ENCODE measurements at places on chromosomes 6 and 20.

GRCh38 chr6:107621229-107621937 is 131.5 kb downstream of the SOBP start:
- DNase-seq, result no peak

DNA sequence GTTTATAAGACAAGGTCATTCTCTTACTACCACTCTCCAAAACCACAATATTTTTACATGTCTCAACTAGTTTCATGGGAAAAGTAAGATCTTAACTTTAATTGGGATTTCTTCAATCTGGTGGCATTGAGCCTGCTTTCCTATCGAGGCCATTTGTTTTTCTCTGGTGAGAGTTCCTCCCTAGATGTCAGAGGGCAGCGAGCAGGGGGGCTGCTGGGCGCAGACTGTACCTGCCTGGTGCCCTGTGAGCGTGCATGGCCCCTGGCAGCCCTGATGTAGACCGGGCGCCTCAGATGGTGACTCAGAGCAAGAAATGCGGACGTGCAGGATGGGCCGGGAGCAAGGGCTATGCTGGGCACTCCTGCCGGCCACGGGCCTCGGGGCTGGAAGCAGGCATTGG is 27.2 kb downstream of the ERMARD start:
- DNase-seq, result no peak

DNA sequence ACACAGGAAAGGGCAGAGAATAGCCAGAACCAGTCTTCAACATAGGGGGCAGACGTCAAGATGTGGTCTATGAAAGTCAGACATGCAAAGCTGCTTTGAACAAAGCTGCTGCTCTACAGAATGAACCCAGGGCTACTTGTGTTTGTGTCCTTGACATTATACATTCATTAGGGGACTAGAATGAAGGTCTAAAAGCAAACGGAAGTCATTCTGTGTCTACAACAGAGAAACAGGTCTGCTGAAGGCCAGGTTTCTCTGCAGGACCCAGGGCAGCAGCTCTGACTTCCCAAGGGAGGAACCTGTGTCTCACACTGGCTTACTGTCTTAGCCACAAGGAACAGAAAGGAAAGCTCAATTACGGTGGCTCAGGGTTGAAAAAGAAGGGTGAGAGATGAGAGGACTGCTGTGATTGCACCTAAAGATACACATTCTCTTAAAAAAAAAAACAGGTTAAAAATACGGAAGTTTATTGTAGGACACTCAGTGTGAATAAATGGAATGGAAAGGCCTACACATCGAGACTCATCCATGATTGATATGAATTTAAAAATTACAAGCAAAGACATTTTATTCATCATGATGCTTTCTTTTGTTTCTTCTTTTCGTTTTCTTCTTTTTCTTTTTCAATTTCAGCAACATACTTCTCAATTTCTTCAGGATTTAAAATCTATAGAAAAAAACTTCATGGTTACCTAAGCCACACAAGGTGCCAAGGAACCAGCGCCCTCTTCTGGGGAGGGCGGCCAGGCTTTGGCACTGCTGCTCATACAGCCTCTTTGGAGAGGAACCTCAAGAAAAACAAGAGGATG is 6.7 kb downstream of the PSMA7 start:
- no peak for DNase-seq

- no peak for DNase-seq
Observed at GRCh38 chr6:110139052-110139451, 40.4 kb downstream of the WASF1 start.

DNA sequence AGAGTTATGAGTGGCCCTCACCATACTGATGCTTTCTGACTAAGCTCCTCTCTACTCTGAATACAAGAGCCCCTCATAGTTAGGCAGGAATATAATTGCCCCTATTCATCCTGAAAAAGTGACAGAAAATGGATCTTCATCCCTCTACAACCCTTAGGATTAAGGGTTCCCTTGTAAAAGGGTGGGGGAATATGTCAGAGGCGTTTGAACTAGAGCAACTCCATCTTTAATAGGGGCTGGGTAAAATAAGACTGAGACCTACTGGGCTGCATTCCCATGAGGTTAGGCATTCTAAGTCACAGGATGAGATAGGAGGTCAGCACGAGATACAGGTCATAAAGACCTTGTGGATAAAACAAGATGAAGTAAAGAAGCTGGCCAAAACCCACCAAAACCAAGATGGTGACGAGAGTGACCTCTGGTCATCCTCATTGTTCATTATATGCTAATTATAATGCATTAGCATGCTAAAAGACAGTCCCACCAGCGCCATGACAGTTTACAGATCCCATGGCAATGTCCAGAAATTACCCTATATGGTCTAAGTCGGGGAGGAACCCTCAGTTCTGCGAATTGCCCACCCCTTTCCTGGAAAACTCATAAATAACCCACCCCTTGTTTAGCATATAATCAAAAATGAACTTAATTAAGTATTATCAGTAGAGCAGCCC is 4.7 kb upstream of the GTF3C6 start:
- no peak for DNase-seq

GRCh38 chr6:111057074-111057752 is 30.1 kb upstream of the SLC16A10 start:
- DNase-seq, result peak; percentile 39

GRCh38 chr20:4829514-4830215 is 108.0 kb downstream of the PRND start:
- DNase-seq, result no peak

Measured in cerebellar nuclear complex (tissue), 1 donor.